Mammary epithelial cell (primary cell): ENCODE measurements at places on chromosomes 2 and 18. TPM values are rescaled to one million over a fixed set of nuclear protein-coding genes. Genes with fewer than 3 reads are reported as not detected.

Gene REEP1
- total RNA-seq = under 0.01 TPM

Gene CYP20A1
- total RNA-seq = 17.5 and 17.6 TPM in 2 replicates

Gene PCARE
- total RNA-seq = not detected in 2 replicates

Gene CCDC148
- 0.71 and 2.1 TPM in 2 replicates for total RNA-seq

DNA sequence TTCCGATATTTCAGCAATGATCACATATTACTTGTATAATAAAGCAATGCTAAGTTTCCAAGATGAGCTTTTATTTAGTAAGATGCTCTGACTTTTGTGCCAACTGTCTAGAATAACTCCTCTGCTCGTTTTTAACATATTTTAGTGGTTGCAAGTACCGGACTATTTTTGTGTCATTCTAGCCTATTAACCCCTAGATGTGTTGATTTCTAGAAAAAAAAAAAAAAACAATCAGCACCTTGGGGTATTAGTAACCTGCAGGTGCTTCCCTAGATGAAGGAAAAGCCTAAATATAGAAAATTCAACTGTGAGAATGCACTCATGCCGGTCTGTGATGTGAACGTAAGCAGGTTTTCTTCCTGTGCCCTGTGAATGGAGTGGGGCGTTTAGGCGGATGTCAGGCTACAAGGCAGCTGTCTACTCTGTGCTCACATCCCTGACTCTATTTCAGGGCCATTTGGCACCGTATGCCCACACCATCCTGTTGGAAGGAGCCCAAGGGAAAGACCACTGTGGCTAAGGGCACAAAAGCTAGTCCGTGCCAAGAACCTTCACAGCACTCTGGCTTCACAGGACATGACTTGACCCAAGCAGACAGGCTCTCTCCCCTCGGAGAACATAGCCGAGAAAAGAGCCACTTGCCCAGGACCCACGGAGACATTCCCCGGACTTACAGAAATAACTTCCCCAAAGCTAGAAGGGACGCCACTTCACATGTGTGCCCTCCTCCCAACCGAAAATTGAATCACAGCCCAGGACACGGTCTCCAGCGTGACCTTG lies 60.9 kb upstream of the AGAP1 start:
- DNase-seq = no peak

DNA sequence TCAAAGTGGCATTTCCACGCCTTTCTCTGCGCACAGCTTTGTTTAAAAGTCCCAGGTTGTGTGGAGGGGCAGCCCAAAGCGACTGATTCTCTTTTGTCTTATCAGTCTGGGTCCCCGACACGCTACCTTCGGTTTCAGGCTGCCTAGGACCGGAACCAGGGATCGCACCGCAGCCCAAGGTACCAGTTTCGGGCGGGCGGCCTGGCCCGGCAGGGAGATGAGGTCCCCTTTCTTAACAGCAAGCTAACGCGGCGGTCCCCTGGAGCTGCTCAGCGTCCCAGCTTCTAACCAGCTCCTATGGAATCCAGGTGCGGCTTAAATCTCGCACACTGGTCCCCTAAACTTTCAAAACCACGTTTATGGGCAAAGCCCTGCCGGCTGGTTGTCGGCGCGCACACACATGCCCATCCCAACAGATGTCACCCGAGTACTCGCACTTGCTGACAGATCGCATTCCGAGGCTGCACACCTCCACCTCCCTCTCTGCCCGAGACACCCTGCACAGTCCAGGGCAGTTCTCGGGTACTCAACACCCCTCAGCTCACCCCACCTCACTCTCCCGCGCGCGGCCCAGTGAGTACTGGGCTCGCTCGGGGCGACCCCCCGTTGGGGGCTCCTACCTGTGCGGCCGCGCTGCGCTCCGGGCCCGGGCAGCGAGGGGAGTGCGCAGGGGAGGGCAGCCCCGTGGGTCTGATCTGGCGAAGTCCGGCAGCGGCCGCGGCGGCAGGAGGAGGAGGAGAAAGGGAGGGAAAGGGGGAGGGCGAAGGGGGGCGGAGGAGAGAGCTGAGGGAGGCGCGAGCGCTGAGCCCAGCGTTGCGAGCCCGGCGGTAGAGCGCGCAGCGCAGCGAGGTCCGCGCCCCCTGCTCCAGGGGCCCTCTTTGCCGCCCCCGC lies at the start of gene EFEMP1:
Gene EFEMP1, minus strand, starts transcription at position 692 of the 891 bp plus-strand sequence. CDS start 1,342 bp downstream, outside the sequence.
- DNase-seq = peak; percentile 87

GRCh38 chr2:162826921-162827320 lies 11.6 kb downstream of the KCNH7 start:
- no peak for DNase-seq

GRCh38 chr2:45649462-45649857 lies 2.0 kb upstream of the PRKCE start:
- DNase-seq = no peak

- no peak for DNase-seq
Measured at GRCh38 chr2:178457390-178457886, 6.3 kb downstream of the PJVK start.

GRCh38 chr2:202479090-202479489 lies 103.0 kb downstream of the BMPR2 start:
- no peak for DNase-seq

GRCh38 chr2:134599236-134599635 lies 119.6 kb downstream of the TMEM163 start:
- DNase-seq = no peak

DNA sequence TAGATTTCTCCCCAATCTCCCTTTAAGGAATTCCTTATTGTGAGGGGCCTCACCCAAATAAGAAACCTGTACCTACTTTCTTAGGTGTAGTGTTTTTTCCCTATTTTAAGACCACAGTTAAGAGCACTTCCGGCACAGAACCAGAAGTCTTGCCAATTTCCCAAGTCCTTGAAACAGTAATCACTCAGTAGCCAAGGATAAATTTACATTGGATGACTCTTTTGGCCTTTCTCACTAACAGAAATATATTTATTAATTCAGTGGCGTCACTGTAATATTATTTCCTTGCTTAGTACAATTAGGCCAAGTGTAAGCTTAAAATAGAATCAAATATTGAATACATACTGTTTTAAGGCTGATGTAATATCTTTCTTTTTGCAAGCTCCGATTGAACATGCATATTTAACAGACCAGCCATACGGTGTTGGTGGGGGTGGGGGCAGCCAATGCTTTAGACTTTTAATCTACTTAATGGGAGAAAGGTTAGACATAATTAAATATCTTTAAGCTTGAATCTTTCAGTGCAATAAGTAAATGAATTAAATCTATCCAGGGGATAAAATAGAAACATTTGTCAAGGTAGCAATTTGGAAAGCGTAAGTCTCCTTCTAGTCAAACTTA lies 50.8 kb upstream of the ITGA6 start:
- no peak for DNase-seq

DNA sequence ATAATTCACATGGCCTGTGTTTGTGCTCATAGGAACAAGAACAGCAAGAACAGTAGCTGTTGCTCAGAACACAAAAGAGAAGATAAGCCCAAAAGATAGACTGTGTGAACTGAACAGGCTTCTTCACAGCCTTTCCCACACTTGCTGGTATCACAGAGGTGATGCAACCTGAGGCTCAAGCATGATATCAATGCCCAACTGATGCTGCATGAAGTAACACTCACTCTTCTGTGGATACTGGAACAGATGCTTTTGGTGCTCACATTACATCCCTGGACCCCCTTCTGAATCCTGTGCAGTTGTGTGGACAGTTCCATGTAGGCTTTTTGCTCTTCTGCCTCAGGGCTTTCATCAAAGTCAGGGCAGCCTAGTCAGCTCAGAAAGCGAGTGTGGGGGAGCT lies 88.4 kb upstream of the RND3 start:
- no peak for DNase-seq

GRCh38 chr2:224211181-224211480 lies 172.0 kb upstream of the SERPINE2 start:
- DNase-seq = no peak
